ENCODE measurements at places on chromosomes 5 and 9. TPM values are rescaled to one million over a fixed set of nuclear protein-coding genes. Genes with fewer than 3 reads are reported as not detected.

Gene FOXD4L5
- polyA plus RNA-seq: 0.97 TPM

Gene NEURL1B
- polyA plus RNA-seq: 43.1 TPM

Gene MZB1
- polyA plus RNA-seq: 0.95 TPM

Gene SPATA31C1
- polyA plus RNA-seq: not detected

Gene PCSK5
- polyA plus RNA-seq: 18.1 TPM

Gene C9orf50
- polyA plus RNA-seq: not detected

Gene BAAT
- polyA plus RNA-seq: 1.2 TPM

Gene IDNK
- polyA plus RNA-seq: 7.3 TPM

Gene KIAA0825
- 2.2 TPM for polyA plus RNA-seq

Gene CACNA1B
- polyA plus RNA-seq: 0.76 TPM

Gene BHMT
- not detected for polyA plus RNA-seq

Gene CATSPER3
- 0.58 TPM for polyA plus RNA-seq

Gene VLDLR
- 26.8 TPM for polyA plus RNA-seq

Gene SPINK13
- not detected for polyA plus RNA-seq

Gene NPR3
- 21.1 TPM for polyA plus RNA-seq

Gene SPATA31D1
- not detected for polyA plus RNA-seq

Gene FOXD1
- polyA plus RNA-seq: 0.35 TPM

Gene PLPPR1
- 1.8 TPM for polyA plus RNA-seq

Gene IL3
- not detected for polyA plus RNA-seq

Gene MSX2
- polyA plus RNA-seq: 1.5 TPM

Gene FBP1
- polyA plus RNA-seq: 1.7 TPM

Gene PCDHB10
- 5.0 TPM for polyA plus RNA-seq

Gene MARCOL
- polyA plus RNA-seq: not detected

Gene TAF11L5
- polyA plus RNA-seq: not detected

Gene DMGDH
- polyA plus RNA-seq: 2.1 TPM

Gene CCDC192
- 0.64 TPM for polyA plus RNA-seq

Gene GPR150
- 0.25 TPM for polyA plus RNA-seq

Gene PRRX2
- polyA plus RNA-seq: 2.8 TPM

Gene CRB2
- polyA plus RNA-seq: 0.12 TPM

Gene SPACA9
- 2.1 TPM for polyA plus RNA-seq

Gene NXNL2
- 0.57 TPM for polyA plus RNA-seq

Gene RLN1
- not detected for polyA plus RNA-seq

Gene PDE8B
- 3.2 TPM for polyA plus RNA-seq

Gene ACTBL2
- polyA plus RNA-seq: not detected

Gene RABGAP1
- polyA plus RNA-seq: 30.0 TPM

Gene TLR4
- 9.0 TPM for polyA plus RNA-seq

Gene IFNA21
- polyA plus RNA-seq: not detected

Gene AGXT2
- polyA plus RNA-seq: not detected

Gene MARCHF3
- polyA plus RNA-seq: 9.7 TPM

Gene FAM221B
- polyA plus RNA-seq: 0.22 TPM

Gene HACD4
- polyA plus RNA-seq: 1.2 TPM

Gene NME5
- polyA plus RNA-seq: 1.2 TPM

Gene COL27A1
- 22.7 TPM for polyA plus RNA-seq

Gene SLC6A3
- 0.12 TPM for polyA plus RNA-seq

Gene SGCD
- 72.6 TPM for polyA plus RNA-seq

Gene SURF4
- 103 TPM for polyA plus RNA-seq

Gene BARHL1
- not detected for polyA plus RNA-seq

Gene TLX3
- polyA plus RNA-seq: not detected

Gene C5orf58
- 0.27 TPM for polyA plus RNA-seq

Gene ADCY2
- polyA plus RNA-seq: 29.0 TPM

Gene OSMR
- 7.6 TPM for polyA plus RNA-seq

Gene ADGRD2
- not detected for polyA plus RNA-seq
